Glomerular endothelial cell (primary cell): ENCODE measurements at places on chromosomes 1 and 21. TPM values are rescaled to one million over a fixed set of nuclear protein-coding genes. Genes with fewer than 3 reads are reported as not detected.

GRCh38 chr1:234433563-234434285 is 45.3 kb downstream of the TARBP1 start:
- DNase-seq: no peak

STXBP3 gene
- 33.7 and 44.6 TPM in 2 replicates for total RNA-seq

GRCh38 chr1:11654137-11654938 is at the start of the genes FBXO2 and FBXO44:
Gene FBXO2, minus strand, starts transcription at chr1:11654429. Its CDS starts 89 bp downstream, at chr1:11654340.
Gene FBXO44, plus strand, starts transcription at chr1:11654877. Its CDS starts 959 bp downstream, at chr1:11655836.
- no peak for DNase-seq

TMEM35B gene
- total RNA-seq: 31.6 and 56.6 TPM in 2 replicates

DNA sequence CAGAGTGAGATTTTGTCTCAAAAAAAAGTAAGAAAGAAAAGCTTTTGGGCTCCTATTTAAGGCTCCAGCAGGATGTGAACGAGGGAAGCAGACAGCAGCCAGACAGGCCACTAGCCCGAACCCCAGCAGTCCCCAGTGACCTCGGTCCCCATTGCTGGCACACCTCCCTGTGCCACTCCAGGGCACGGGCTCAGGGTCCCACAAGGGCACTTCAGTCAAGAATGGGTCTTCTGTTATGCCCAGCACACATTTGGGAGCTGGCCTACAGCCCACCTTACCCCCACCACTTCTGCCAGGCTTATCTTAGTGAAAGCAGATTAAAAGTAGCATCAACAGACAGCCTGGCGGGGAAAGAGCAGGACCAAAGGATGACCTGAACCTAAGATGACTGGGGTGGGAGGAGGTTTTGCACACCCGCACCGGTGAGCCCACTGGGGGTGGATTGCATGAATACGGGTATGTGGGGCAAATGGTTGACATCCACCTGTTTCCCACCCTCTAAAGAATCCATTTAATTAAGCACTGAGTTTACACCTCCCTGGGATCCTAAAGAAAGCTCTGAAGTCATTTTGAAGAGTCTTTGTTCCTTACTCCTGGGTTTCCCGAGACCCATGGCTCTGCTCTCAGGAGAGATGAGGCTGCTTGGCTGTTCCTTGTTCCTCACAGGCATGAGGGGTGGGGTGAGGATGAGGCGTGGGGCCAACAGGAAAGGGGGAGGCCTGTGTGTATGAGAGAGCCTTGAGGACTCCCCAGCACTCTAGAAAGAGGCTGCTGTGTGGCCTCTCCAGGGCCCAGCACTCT is 4.7 kb downstream of the CHI3L1 start:
- no peak for DNase-seq

GRCh38 chr1:1591452-1591851 is 8.5 kb downstream of the FNDC10 start:
- DNase-seq: no peak

GRCh38 chr21:32099812-32100416 is 178.9 kb downstream of the MIS18A start:
- no peak for DNase-seq

DNA sequence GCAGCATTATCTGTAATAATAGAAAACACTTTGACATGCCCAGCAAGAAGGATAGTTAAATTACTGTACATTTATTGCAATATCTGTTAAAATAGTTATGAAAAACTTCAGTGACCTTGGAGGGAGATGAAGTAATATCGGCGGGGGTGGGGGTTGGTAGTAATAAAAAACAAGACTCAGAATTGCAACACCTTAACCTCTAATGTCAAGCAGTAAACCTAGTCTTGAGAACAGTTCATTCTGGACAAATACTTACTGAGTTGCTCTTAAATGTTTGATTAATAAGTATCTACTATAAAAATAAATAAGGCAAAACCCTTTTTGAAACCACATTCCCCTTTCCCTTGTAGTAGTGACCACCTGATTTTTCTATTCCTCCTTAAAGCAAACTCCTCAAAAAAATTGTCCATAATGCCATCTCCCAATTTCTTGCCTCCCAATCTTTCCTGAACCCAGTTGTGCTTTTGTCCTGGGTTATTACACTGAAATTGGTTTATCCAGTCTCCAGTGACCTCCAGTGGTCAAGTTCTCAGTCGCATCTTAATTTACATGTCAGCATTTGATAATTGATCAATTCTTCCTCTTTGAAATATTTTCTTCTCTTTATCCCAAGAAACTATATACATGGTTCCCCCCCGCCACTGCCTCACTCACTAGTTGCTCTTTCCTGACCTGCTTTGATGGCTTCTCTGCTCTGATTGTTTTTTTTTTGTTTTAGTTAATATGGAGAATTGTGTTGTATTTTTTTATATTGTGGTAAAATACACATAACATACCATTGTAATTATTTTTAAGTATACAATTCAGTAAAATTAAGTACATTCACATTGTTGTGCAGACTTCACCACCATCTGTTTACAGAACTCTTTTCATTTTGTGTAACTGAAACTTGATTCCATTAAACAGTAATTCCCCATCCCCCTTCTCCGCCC is 36.8 kb downstream of the RAP1A start:
- DNase-seq: peak; percentile 37

GUCA2A gene
- total RNA-seq: not detected in 2 replicates

DNA sequence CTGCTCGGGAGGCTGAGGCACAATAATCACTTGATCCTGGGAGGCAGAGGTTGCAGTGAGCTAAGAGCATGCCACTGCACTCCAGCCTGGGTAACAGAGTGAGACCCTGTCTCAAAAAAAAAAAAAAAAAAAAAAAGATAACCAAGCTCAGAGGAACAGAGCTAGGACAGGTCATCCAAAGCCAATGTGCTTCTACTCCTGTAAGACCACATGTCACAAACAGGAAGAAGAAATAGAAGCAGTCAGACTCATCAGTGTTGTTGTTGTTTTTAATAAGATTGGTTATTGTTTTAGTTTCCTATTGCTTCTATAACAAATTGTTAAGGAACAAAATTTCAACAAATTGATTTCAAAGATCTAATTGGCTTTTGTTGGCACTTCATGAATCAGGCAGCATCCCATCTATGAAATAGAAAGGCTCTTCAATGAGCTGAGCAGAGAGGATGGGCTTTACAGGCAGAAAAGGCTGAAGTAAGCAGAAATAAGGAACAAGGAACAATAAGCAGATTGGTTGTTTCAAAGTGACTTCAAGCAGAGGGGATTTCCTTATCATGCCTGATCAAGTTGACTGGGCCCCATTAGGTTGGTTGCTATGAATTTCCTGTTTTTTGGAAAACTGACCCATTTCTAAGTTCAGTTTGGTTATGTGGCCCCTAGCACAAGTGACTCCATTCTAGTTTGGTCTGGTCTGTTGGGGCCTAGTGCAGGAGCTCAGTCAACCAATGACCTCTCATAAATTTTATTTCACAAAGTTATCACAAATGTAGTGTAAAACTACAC is 6.0 kb upstream of the AKNAD1 start:
- DNase-seq: no peak

- DNase-seq: no peak
These were observed 31.2 kb upstream of the COL6A2 start for GRCh38 chr21:46066591-46067331.

DNA sequence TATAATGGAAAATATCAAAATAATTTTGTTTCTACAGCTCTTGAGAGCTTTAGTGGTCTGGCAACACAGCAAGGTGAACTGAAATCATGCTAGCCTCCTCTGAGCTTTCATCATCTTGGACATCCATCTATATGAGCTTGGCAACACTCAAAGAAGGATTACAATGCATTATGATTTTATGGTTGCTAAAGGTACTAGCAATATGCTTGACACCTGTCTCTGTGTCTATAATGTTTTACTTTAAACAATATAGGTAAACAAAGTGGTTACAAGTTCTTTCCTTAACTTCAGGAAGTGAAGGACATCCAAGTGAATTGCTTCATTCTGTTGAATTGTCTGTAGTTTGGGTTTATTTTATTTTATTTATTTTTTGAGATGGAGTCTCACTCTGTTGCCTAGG is 203.7 kb upstream of the RRP15 start:
- no peak for DNase-seq

UBL4B gene
- not detected in 2 replicates for total RNA-seq

- DNase-seq: peak; percentile 4
These were observed 94.8 kb upstream of the DISP3 start for GRCh38 chr1:11384170-11384554.

DNA sequence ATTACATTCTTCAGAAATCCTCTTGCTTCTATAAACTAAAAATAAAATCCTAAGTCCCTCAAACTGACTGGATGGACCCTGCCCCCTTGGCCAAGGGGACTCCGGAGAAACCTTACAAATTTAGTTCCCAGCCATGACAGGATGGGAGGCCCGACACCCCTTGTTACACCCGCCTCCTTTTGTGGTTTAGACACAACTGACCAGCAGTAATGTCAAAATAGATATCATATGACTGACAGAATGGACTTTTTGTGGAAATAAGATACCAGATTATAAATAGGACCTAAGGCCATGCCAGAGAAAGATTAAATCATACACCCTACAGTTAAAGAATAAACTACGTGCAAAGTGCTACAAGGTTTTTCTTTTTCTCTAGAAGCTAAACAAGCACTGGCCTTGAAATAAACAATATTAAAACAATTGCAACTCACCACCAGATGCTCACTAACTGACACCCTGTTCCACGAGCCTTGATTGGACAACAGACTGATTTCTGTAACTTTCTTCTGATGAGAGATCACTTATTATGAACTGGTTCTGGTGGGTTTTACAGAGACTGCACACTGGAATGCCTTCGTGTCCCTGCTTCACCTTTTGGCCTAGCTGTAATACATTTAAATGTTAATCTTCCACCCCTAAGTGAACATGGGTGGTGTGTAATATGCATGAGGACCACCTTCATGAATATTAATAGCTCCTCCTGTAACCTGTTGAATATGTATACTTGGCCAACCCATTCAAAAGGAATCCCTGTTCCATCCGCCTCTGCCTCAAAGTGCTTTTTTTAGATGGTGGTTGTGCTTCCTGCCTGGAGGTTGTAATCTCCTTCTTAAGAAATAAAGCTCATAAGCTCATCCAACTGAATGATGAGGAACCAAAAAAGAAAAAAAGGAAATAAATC is 99.6 kb downstream of the ODF2L start:
- no peak for DNase-seq

DNA sequence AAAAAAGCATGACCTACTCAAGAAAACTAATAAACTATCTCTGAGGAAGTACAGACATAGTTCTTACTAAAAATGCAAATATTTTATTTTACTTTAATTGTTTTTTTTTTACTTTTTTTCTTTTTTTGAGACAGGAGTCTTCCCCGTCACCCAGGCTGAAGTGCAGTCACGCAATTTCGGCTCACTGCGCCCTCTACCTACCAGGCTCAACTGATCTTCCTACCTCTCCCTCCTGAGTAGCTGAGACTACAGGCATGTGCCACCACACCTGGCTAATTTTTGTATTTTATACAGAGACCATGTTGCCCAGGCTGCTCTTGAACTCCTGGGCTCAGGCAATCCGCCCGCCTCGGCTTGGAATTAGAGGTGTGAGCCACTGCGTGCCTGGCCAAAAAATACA is 1263.1 kb downstream of the KCNT2 start:
- no peak for DNase-seq

- DNase-seq: no peak
These were observed 1.2 kb upstream of the CD1D start for GRCh38 chr1:158179301-158180041.

DNA sequence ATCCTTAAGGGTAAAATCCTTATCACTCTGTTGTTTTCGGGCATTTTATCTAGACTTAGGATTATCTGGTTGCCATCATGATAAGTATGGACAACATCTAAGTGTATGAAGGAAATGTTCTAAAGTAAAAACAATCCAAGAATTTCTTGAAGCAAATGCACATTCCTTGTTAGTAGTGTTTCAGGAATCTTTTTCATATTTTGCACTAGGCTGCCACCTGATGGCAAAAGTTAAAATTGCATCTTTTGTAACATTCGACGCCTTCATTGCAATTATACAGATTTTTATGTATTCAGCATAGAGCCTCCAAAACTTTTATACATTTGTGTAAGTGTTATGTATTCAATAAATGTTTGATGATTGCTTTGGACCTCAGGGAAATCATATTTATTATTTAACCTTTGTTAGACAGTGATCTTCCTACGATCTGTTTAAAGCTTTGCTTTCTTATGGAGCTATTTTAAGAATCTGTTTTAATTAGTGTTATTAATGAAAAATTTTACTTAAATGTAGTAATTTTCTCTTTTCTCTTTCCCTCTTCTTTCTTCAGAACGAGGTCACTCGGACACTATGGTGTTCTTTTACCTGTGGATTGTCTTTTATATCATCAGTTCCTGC is 49.4 kb upstream of the KIAA1614 start:
- DNase-seq: peak; percentile 63

NCMAP gene
- not detected in 2 replicates for total RNA-seq

- DNase-seq: no peak
These were observed 171.6 kb upstream of the C1orf174 start for GRCh38 chr1:4071653-4072052.

- DNase-seq: peak; percentile 45
These were observed 9.0 kb downstream of the PRDX1 start for GRCh38 chr1:45512641-45513054.

DNA sequence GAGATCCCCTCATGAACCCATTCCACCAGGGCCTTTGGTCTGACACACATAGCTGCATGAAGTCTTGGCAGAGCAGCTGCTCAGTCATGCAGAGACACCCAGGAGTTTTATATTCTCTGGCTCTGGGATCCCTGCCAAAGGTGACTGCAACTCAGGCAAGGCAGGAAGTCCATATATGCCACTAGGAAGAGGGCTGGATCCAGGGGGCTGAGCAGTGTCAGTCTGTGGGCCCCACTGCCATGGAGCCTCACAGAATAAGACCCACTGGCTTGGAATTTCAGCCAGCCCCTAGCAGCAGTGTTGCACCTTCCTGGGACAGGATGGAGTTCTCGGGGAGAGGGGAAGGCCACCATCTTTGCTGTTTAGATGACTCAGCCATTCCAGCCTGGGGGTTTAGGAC is 199.7 kb downstream of the TBX15 start:
- DNase-seq: no peak

IRF6 gene
- total RNA-seq: 0.82 and 1.8 TPM in 2 replicates

MYOM3 gene
- 0.15 and 0.23 TPM in 2 replicates for total RNA-seq

- no peak for DNase-seq
These were observed 141.7 kb downstream of the DENND1B start for GRCh38 chr1:197633447-197634078.

ESRRG gene
- 0.23 and 0.44 TPM in 2 replicates for total RNA-seq

TMEM81 gene
- 0.39 and 2.3 TPM in 2 replicates for total RNA-seq

DNA sequence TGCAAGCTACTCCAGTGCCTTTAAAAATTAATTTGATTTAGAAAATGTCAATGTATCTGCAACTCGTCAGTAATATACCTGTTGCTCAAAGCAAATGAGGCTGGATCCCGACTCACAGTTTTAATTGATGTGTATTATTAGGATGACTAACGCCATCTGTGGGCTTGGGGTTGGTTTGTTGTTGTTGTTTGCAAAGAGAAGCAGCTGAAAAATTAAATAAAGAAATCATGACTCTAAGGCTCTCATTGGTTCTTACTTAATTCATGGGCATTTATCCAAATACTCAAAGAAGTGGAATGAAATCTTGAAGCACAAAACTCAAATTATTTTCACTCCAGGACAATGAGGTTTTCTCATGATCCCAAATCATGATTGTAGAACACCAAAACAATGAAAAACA is 46.4 kb downstream of the SEC16B start:
- no peak for DNase-seq

EXTL2 gene
- 19.2 and 20.0 TPM in 2 replicates for total RNA-seq

PRAMEF11 gene
- not detected in 2 replicates for total RNA-seq

MCOLN2 gene
- total RNA-seq: not detected in 2 replicates

- no peak for DNase-seq
These were observed 48.3 kb upstream of the ARTN start for GRCh38 chr1:43885279-43885801.

GRCh38 chr1:23385119-23385621 is 15.5 kb upstream of the ZNF436 start:
- DNase-seq: no peak

- no peak for DNase-seq
These were observed 3.4 kb downstream of the SLC26A9 start for GRCh38 chr1:205939690-205940330.

- DNase-seq: no peak
These were observed 61.7 kb downstream of the ACP6 start for GRCh38 chr1:147608596-147608995.

PTPRU gene
- 19.4 and 38.9 TPM in 2 replicates for total RNA-seq
